ENCODE measurements at places on chromosomes 3 and 15.

DNA sequence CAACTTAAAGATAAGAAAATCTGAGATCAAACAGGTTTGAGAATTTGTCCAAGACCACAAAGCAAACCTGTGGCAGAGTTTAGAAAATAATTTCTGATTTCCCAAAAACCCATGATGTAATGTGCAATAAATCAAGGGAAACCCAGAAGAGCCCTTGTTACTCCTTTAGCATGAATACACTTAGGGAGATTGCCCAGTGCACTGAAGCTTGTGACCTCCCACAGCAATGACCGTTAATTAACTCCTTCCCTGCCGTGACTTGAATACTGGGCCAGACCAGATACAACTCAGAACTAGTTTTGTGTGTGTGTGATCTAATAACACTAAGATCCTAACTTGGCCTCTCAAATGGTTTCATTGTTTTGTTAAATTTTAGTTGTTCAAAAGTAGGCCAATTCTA lies 2.5 kb downstream of the PRKAR2A start:
- no peak for DNase-seq

DNA sequence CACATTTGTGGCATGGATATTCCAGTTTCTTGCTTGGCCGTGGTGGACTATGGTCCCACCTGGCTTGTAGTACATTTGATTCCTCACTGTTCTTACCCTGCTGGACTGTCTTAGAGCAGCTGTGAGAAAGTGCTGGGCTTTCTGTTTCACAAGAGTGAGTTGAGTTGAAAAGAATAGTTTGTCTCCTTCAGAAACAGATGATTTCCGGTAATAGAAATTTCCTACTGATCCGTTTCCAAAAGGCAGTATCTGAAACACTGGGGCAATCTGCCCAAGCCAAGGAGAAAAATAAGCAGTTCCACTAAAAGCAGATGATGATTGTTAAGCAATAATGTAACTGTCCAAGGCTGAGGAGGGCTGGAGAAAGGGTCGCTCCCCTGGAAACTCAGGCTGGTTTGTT lies 96.0 kb downstream of the SUCLG2 start:
- DNase-seq = no peak

- DNase-seq = no peak
These were observed 203.7 kb upstream of the ICE2 start for GRCh38 chr15:60682615-60683014.

DNA sequence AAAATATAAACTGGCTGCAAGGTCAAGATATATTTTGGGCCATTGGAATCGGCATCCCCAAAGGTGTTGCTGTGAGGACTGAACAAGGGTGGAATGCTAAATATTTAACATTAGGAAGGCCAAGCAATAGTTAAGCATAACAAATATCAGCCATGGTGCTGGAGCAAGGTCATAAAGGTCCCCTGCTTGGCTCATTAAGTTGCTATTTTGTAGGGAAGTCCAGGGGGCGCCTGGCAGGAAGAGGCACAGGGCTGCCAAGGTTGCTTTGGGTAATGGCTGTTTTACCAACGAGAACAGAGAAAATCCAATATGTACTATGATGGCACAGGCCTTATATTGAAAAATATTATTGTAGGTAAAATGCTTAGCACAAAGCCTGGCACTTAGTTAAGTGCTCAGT lies 62.2 kb downstream of the SLC15A2 start:
- DNase-seq = no peak

DNA sequence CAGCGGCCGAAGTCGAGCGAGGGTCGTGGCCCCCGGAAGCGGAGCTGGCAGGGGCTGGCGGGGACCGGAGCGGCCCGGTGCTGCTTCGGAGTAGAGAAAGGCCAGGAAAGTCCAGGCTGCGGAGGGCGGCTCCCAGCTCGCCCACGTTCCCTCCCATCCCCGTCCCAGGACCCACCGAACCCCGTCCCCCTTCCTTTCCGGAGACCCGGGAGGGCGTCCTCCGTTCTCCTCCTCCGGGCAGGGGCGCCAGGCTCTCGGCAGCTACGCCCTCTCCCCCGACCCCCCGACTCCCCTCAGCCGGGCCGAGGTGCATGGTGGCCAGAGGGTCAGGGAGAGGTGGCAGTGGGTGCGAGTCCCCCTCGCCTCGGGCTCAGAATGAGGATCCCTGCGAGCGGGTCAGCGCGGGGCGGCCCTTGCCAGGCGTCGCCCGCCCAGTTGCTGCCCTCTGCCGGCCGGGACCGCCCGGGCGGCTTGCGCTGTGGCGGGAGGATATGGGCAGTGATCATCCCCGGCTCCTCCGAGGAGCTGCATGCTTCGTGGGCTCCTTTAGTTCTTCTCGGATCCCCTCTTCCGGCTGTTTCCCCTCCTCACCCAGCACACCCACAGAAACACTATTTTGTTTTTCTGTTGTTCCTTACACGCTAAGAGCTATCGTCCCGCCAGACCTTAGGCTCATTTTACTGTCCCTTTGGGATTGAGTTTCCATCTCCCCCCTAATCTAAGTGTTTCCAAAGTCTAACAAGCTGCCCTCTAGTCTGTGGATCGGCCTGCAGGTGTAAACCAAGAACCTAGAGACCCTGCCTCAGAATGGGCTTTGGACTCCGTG lies 744 bp upstream of the ALDH1A2 start:
- DNase-seq = peak; percentile 29

GRCh38 chr15:65856821-65857455 lies 12.4 kb upstream of the RAB11A start:
- DNase-seq = peak; percentile 85

GRCh38 chr3:176971613-176972174 lies 225.6 kb downstream of the TBL1XR1 start:
- DNase-seq = no peak

- DNase-seq = no peak
These were observed 20.9 kb downstream of the KBTBD8 start for GRCh38 chr3:67018789-67019526.

DNA sequence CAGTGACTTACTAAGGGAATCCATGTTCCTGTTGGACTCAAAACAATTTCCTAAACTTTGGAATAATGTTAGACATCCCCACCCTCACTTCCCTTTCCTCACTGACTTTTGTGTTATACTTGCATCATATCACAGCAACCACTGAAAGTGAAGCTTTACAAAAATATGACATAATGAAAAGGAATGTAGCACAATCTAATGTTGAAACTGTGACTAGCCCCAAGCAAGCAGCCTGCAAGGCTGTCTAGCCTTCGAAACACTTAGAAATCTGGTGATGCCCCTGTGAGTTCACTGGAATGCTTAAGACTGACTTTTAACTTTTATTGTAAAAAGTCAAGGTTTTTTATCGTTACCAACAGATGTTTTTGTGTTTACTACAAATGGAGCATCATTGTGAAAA lies 203.7 kb upstream of the ZNF385D start:
- DNase-seq = no peak

DNA sequence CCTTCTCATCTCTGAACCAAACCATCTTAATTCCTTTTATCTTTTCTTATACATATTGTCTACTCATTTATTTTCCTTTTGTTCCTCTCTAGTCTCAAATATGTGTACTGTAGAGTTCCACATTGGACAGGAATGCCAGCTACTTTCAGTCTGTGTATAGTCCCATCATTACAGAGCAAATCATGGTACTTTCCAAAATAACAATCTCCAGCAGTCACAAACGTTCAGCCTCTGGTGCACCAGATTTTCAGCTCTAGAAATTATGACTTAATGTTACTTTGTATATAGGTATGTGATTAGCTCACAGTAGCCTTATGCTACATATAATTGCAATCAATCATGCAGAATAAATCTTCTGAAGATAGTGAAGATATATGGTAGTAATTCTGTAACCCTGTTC lies 32.5 kb upstream of the TM4SF4 start:
- no peak for DNase-seq

- DNase-seq = no peak
These were observed 48.1 kb upstream of the PGPEP1L start for GRCh38 chr15:99055555-99056134.

DNA sequence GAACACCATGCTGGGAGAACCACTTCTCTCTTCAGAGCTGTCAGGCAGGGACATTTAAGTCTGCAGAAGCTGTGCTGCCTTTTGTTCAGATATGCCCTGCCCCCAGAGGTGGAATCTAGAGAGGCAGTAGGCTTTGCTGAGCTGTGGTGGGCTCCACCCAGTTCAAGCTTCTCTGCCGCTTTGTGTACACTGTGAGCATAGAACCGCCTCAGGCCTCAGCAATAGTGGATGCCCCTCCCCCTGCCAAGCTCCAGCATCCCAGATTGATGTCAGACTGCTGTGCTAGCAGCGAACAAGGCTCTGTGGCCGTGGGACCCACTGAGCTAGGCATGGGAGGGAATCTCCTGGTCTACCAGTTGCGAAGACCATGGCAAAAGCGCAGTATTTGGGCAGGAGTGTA lies 121.6 kb downstream of the NFKBIZ start:
- no peak for DNase-seq

GRCh38 chr15:73139041-73139743 lies 86.9 kb downstream of the NEO1 start:
- DNase-seq = no peak

DNA sequence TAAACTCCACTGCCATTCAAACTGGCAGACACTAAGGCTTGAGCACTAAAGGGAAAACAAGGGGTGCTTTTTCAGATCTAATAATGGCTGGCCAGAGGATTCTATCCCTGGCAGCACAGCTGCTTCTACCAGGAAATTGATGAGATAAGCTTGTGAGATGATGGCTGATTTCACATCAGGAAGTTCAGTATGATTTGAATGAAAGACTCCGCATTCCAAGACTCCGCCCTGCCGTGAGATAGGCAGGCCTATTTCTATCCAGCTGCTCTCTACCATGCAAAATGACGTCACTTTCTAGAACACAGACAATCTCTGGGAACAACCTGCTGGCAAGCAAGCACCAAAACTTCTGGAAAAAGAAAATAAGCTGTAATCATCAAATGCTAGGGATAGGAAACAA lies 171.8 kb downstream of the WDR76 start:
- DNase-seq = no peak

GRCh38 chr15:36117296-36117787 lies 462.1 kb upstream of the CDIN1 start:
- DNase-seq = no peak

GRCh38 chr15:34514251-34514670 lies 69.2 kb downstream of the GOLGA8B start:
- no peak for DNase-seq

DNA sequence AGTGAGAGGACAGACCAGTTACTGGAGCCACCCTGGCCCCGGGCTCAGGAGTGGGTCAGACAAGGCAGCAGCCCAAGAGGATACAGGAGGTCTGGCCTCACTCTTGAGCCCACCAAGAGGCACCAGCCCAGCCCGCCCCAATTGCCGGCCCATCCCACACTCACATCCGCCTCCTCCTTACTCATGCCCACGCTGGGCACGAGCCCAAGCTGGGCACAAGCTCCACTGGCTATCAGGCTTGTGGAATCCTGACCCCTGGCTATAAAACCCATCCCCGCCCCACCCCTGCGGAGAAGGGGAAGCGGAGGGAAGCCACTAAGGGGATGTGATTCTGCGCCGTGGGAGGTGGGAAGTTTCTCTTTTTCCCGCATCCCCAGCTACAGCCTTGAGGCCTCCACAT lies 25.9 kb downstream of the ADCY5 start:
- DNase-seq = no peak

DNA sequence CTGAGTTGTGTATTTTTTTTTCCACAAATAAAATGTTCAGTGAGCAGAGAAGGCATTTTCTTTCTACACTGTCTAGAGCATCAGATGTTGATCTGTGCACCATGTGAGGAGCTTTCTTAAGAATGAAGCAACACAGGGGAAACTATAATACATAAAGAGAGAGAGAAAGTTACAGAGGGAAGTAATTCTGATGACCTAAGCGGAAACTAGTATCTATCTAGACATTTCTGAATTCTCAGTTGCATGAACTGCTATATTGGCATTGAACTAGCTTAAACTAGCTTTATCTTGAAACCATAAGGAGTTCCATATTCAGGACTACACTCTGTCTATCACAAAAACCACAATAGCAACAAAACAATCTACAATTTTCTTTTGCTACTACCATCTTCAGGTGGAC lies 822.4 kb downstream of the VGLL3 start:
- DNase-seq = no peak

- no peak for DNase-seq
These were observed 4.9 kb upstream of the FAM131A start for GRCh38 chr3:184332370-184333090.

DNA sequence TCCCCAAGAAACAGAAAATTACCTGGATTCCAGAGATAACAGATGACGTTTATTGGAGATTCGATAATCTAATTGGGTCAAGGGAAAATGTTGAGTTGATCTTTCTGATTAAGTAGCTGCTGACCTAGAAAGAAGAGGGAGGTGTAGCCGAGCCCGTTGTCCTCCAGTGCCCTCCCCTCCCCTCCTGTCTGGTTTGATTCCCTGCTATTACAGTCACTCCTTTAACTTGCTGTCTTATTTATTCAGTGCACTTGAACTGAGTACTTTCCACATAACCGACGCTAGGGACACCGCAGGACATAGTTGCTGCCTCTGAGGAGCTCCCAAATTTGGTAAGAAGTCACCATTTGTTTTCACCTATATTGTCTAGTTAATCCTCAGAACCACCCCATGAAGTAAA lies 103.7 kb downstream of the AQP9 start:
- DNase-seq = no peak

GRCh38 chr3:14458434-14459275 lies 56.2 kb downstream of the SLC6A6 start:
- no peak for DNase-seq

DNA sequence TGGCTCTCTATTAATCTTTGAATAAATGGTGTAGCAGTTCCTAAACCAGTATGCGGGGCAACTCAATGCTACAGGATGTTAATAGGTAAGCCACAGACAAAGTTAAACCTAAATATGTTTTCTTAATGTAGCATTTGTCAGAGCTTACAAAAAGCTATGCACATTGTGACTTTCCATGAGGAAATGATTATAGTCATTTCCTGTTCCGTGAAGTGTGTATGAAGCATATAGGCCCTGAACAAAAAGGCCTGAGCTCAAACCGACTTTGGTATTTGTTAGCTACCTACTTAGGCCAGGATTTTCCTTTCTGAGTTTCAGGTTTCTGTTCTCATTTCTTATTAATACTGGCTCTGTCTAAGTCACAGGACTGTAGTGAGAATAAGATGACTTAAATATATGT lies 14.2 kb downstream of the ZNF80 start:
- DNase-seq = no peak

GRCh38 chr15:42289166-42289565 lies 15.9 kb upstream of the TMEM87A start:
- DNase-seq = no peak

DNA sequence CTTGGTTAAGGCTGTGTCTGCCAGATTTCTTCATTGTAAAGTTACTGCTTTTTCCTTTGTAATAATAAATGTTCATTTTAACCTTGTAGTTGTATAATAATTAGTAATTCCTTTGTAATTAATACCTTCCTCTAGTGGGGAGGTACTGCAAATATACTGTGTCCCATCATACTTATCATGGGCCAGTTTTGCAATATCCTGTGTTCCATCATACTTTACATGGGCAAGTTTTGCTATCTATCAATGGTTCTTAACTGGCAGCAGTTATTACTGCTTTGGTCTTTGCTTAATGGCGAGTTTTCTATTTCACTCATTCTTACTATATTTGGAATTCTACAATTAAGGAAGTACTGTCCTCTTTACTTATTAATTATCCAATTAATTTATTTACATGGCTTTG lies 10.6 kb downstream of the ATP2C1 start:
- no peak for DNase-seq

Measured in CD4-positive, alpha-beta T cell treated with Interleukin-1 beta for 1 hour (primary cell).